Kidney epithelial cell (primary cell): ENCODE measurements at places on chromosomes 1 and 21. TPM values are rescaled to one million over a fixed set of nuclear protein-coding genes. Genes with fewer than 3 reads are reported as not detected.

The PCP4 gene
- 1.2 TPM in 1 of 2 replicates, not detected in the other for total RNA-seq

The PATJ gene
- 27.1 and 34.7 TPM in 2 replicates for total RNA-seq

The CFHR3 gene
- not detected in 2 replicates for total RNA-seq

The GBP4 gene
- 0.50 and 1.2 TPM in 2 replicates for total RNA-seq

The HTR6 gene
- total RNA-seq = not detected in 2 replicates

The CD34 gene
- 0.04 and 0.41 TPM in 2 replicates for total RNA-seq

The CD58 gene
- 17.9 and 25.4 TPM in 2 replicates for total RNA-seq

The S100A8 gene
- not detected in 2 replicates for total RNA-seq

The OR11L1 gene
- total RNA-seq = not detected in 2 replicates

The PLPP3 gene
- total RNA-seq = 3.9 and 4.9 TPM in 2 replicates

The AGMAT gene
- 0.75 and 0.96 TPM in 2 replicates for total RNA-seq

The FAM110D gene
- total RNA-seq = 0.07 and 0.79 TPM in 2 replicates

The OR2T11 gene
- total RNA-seq = not detected in 2 replicates

The KCNC4 gene
- total RNA-seq = 1.8 and 2.3 TPM in 2 replicates

The CRYBG2 gene
- total RNA-seq = 2.7 and 18.6 TPM in 2 replicates

The LRRIQ3 gene
- total RNA-seq = 0.82 and 1.9 TPM in 2 replicates

The JMJD4 gene
- total RNA-seq = 25.2 and 27.7 TPM in 2 replicates

The HHAT gene
- 12.9 and 15.0 TPM in 2 replicates for total RNA-seq

The ITGB2 gene
- 6.9 and 9.1 TPM in 2 replicates for total RNA-seq

The COL9A2 gene
- total RNA-seq = 19.7 and 20.2 TPM in 2 replicates

The FCRL2 gene
- not detected in 2 replicates for total RNA-seq

The G0S2 gene
- total RNA-seq = 112 and 164 TPM in 2 replicates

The PTGER3 gene
- 0.29 and 1.4 TPM in 2 replicates for total RNA-seq

The MORN1 gene
- 7.7 and 8.4 TPM in 2 replicates for total RNA-seq

The CD84 gene
- total RNA-seq = not detected in 2 replicates

The KRTAP11-1 gene
- not detected in 2 replicates for total RNA-seq

The ISG15 gene
- 68.7 and 97.7 TPM in 2 replicates for total RNA-seq
